ENCODE measurements at places on chromosomes 4 and X.

- DNase-seq = peak; percentile 56
These were observed 67.6 kb upstream of the DCLK2 start for GRCh38 chr4:150010525-150011126.

GRCh38 chr4:185305979-185306442 lies 89.7 kb downstream of the LRP2BP start:
- DNase-seq = no peak

DNA sequence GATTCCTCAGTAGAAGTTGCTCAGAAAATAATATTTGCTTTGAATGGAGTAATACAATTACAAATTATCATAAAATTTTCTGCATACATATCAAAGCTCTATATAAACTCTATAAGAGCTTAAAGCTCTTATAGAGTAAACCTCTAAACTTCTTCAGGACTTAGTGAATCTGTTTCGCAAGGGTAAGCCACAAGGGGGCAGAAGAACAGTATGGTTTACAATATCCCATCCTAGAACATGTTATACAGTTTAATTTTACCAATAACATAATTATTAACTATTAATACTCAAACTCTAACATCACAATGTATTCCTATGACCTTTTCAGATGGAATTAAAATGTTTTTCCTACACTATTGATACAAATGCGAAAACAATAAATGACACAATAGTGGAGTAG lies 33.8 kb upstream of the SPANXN1 start:
- DNase-seq = peak; percentile 7

DNA sequence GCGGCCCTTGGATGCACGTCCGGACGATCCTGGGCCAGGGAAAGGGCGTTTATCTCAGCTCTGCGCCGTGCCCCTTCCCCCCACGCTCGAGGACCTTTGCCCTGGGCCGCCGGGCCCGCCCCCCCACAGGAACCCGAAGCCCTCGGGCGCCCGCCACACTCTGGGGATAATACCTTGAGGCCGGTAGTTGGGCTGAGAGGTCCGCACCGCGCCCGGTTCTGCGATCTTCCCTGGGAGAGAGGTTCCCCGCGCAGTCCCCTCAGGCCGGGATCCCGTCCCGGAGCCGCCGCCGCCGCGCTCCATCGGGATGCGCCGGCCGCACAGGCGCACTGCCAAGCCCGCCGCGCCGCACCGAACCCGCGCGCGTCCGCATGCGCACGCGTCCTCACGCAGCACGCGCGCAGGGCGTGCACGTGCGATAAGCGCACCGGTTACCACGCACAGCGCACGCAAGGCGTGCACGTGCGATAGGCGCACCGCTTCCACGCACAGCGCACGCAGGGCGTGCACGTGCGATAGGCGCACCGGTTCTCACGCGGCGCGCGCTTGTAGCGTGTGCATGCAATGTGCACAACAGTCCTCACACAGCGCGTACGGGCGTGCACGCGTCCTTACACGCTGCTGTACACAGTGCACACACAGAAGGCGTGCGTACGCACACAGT lies at the start of gene MAP7D2:
TSS of gene MAP7D2 (minus strand) at position 331 of the 664 bp plus-strand sequence. CDS start at position 303, 28 bp downstream.
- no peak for DNase-seq

- no peak for DNase-seq
These were observed 88.9 kb upstream of the POU3F4 start for GRCh38 chrX:83419030-83419792.

All from HEK293T (cell line).